ENCODE measurements at places on chromosomes 11 and 22.

DNA sequence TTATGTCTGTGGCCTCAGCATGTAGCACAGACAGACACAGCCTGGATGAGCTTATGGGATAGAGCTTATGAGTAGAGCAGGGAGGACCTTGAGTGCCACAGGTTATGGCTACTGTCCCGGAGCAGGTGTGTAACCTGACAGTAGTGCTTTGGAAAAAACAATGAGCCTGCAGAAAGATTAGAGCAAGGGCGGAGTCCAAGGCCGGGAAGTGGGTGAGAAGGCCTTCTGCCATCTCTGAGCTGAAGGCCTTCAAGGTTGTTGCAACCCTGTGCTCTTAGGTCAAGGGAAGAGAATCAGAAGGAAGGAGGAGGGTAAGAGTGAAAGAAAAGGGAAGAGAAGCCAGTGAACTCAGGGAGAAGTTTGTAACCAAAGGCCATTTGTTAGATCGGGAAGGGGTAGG, 3.9 kb upstream of the TAGLN start:
- DNase-seq, result no peak

DNA sequence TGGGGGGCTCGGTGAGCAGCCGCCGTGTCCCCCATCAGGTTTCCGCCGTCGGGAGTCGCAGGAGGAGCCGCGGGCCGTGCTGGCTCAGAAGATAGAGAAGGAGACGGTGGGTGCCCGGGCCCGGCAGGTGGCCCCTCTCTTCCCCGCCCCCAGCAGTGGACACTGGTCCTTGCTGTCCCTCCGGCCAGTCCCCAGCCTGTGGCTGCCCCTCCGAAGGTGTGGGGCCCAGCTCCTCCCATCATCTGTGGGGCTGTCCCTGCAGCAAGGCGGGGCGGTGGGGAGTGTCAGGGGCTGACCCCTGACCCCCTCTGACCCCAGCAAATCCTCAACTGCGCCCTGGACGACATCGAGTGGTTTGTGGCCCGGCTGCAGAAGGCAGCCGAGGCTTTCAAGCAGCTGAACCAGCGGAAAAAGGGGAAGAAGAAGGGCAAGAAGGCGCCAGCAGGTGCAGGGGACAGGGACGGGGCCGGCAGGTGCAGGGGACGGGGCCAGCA, 15.3 kb downstream of the EPS8L2 start:
- DNase-seq, result no peak

DNA sequence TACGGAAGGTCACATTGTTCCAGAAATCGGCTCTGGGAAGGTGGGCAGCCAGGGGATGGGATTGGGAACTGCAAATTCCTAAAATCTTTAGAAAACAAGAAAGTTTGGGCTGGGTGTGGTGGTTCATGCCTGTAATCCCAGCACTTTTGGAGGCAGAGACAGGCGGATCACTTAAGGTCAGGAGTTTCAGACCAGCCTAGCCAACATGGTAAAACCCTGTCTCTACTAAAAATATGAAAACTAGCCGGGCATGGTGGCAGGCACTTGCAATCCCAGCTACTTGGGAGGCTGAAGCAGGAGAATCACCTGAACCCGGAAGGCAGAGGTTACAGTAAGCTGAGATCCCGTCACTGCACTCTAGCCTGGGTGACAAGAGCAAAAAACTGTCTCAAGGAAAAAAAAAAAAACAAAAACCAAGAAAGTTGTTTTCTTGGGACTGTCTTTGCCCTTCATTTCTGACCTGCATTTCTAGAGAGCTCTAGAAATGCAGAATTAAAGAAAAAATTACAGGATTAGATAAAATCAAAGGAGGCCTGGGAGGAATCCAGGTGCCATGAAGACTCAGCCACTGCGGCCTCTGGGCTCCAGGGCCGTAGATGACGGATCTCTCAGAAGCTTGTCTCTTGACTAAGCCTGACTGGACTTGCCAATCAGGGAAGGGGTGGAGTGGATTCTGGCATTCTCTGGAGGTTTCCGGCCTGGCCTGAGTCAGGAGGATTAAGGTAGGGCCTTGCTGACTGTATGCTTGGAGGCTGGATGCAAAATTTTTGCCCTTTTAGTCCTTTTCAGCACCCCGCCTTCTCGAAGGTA, 5.3 kb upstream of the MALAT1 start:
- no peak for DNase-seq

DNA sequence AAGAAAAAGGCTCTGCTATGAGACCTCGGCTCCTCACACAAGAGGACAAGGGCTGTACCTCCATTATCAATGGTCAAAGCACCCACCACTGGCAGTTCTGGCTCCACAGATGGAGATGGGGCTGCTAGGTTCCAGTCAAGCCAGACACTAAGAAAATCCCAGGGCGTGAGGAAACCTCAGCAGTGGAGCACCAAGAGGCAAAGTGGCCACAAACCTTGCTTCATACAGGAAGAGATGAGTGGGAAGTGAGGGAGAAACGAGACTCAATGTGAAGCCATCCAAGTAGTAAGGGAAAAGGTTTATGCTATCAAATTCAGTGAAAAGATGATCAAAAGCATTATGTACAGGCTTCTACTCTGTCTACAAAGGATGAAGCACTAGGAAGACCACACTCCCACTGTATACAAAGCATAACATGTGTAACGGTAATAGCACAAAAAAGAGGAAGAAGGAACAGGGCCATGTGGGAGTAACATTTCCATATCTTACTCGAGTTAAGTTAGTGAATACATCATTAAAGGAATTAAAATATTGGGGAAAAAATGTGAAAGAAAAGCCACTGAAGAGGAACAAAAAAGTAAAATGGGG, 27.0 kb downstream of the POLDIP3 start:
- no peak for DNase-seq
